ENCODE measurements at places on chromosomes 1 and 21.

- DNase-seq = no peak
These were observed 1422.5 kb downstream of the KCNT2 start for GRCh38 chr1:195185736-195186135.

DNA sequence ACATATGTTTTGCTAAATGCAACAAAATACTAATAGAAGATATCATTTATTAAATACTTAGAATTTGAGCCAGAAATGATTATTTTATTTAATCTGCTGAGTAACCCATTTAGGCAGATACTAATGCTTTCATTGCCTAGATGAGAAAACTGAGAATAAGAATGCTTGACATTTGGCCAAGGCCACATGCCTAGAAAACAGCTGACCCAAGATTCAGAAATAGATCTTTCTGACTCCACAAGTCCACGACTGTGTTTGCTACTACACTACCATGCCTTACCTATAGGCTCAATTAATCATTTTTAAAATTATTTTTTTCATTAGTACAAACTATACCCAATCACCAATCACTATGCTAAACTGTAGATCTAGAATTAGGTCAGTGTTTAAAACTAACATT lies 129.7 kb downstream of the ATP1B1 start:
- no peak for DNase-seq

GRCh38 chr1:57167997-57168396 lies 202.2 kb upstream of the C8B start:
- DNase-seq = no peak

GRCh38 chr1:50422675-50422945 lies 633 bp downstream of the DMRTA2 start:
- no peak for DNase-seq

DNA sequence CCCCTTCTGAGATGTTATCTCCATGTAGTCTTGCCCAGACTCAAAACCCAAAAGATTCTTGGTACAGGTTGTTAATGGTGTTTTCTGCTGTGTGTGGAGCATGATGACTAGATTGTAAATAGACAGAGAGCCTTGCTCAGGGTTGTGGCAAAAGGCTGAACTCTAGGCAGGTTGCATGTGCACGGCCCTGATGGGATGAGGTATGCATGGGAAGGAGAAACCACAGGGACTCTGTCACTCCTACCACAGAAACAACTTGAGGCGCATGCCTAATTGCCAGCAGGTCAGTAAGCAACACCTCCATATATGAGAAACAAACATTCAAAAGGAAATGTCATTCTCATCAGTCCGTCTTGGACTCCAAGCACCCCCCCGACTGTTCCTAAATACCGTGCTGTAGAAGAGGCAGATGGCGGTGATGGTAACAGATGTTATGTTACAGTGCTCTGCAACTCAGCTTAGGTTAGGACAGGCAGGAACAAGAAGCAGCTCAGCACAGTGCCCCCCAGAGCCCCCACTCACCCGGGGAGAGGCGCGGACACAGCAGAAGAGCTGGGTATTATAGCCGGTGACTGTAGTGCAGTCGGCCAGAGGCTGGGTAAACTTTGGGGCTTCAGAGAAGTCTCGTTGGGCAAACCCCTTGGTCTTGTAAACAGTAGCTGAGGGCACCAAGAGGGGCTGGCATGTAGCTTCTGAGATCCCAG lies 10.9 kb downstream of the MYBPHL start:
- DNase-seq = no peak

DNA sequence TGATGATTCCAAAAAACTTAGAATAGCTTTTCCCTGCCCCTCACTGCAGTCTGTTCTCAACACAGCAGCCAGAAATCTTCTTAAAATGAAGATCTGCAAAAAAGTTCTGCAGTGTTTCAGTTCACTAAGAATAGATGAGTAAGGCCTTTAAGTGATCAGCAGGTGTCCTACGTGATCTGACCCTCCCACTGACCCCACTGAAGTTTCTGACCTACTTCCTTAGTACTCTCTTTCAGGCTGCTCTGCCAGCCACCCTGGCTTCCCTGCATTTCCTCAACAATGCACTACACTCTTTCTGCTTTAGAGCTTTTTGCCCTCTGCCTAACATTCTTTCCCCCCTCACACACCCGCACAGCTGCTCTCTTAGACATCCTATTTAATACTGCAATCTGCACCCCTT lies 182.5 kb downstream of the AKT3 start:
- no peak for DNase-seq

DNA sequence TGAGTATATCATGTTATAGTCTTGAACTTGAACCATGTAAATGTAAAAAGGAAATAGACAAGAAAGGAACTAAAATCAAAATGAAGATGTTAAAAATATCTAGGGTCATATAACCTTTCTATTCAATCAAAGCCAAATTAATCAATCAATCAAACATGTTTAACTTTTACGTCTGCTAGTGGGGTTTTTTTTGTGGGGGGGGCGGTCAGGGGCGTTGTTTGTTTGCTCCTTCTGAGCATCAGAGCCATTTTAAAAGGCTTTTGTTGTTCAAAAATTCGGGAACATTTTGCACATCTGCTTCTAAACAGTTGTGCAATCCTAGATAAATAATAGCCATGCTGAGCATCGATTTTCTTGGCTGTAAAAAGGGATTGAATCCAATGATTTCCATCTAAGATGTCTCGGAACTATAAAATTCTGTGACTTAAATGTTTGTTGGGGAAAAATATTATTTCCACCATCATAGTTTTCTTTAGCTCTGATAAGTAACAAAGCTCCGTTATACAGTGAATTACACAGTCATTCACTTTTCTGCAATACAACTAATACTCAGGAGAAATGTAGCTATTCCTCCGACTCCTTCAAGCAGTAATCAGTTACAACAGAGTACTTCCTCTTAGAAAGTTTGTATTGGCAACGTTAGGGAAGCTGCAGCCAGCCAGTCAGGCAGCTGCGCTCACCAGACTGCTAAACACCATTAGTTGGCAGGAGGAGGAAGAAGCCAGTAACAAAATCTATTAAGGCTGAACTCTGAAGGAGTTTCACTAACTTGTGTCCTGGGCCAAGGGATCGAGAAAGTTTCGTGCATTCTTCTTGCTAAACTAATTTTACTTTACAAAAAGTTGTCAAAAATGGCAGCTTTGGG lies 2.2 kb downstream of the SPATA6 start:
- DNase-seq = no peak

Data from osteocyte (in vitro differentiated cells).